Neural crest cell (in vitro differentiated cells): ENCODE measurements at places on chromosomes 2 and 18. TPM values are rescaled to one million over a fixed set of nuclear protein-coding genes. Genes with fewer than 3 reads are reported as not detected.

Gene KCNJ3
- total RNA-seq, result 0.05 TPM in 2 replicates

Gene MCEE
- total RNA-seq, result 9.5 and 9.9 TPM in 2 replicates

Gene CYTIP
- 0.35 TPM in 1 of 2 replicates, not detected in the other for total RNA-seq

Gene SAG
- not detected in 2 replicates for total RNA-seq

Gene CNGA3
- 0.72 and 0.84 TPM in 2 replicates for total RNA-seq

Gene GYPC
- total RNA-seq, result 84.4 and 89.4 TPM in 2 replicates

Gene CNDP1
- 0.56 and 0.59 TPM in 2 replicates for total RNA-seq

Gene CCDC68
- total RNA-seq, result not detected in 2 replicates

Gene GRP
- not detected in 2 replicates for total RNA-seq

Gene GKN1
- not detected in 2 replicates for total RNA-seq

Gene RGPD3
- total RNA-seq, result 0.11 and 0.14 TPM in 2 replicates

Gene VWA3B
- total RNA-seq, result not detected in 2 replicates

Gene CXCR1
- not detected in 2 replicates for total RNA-seq

Gene SLC4A3
- 10.0 and 11.4 TPM in 2 replicates for total RNA-seq

Gene CAPN14
- 0.36 and 0.47 TPM in 2 replicates for total RNA-seq

Gene FASTKD2
- total RNA-seq, result 26.3 and 27.5 TPM in 2 replicates

Gene XDH
- total RNA-seq, result 0.75 and 1.5 TPM in 2 replicates

Gene SCYGR6
- not detected in 2 replicates for total RNA-seq

DNA sequence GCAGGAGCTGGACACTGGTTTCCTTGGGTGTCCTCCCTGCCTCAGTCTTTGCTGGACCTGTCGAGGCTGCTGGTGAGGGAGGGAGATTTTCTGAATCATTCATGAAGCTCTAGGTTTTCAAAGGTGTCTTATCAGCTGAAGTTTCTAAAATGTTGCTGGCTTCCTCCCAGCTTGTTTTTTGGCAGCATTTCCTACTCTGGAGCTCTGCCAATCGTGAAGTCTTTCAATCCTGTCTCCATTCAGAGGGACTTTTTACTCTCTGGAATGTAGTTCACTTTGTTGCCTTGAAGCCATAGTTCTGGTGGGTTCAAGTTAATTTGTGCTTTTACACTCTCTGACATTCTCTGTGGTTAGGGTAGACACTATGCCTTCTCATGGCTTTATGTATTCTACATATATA, 23.9 kb downstream of the SNTG2 start:
- DNase-seq, result no peak

DNA sequence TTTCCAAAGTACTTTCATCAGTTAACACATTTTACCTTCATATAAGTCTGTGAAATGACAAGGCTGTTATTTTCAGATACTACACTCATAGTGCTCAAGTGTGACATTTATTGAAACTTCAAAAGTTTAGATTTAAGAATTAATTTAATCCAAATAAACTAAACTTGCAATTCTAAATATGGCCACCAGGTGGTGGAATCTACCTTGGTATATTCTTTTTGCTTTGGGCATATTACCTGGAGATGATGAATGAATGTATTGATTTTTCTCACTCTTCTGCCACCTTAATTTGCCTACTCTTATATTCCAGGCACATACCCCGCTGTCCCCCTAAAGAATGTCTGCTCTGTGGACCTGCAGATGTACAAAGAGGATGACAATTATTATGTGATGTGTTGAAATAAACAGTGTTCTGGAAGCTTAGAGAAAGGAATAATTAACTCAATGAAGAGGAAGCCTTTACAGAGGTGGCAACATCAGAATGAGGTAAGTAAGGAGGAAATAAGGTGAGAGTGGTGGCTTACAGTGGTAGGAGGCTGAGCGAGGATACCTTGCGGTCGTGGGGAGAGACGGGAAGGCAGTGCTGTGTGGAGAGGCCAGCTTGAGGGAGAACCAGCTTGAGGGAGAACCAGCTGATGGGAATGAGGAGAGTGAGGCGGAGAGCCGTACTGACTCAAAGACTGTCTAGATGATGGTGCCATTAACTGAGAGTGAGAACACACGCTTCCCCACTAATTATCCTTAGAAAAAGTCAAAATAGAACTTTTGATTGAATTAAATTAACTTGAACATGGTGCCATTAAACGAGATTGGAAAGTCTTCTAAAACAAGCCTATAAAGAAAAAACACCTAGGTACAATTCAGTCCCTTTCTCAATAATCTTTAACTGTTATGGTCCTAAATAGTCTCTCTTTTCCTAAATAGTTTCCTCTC, 179.5 kb downstream of the CELF4 start:
- no peak for DNase-seq

DNA sequence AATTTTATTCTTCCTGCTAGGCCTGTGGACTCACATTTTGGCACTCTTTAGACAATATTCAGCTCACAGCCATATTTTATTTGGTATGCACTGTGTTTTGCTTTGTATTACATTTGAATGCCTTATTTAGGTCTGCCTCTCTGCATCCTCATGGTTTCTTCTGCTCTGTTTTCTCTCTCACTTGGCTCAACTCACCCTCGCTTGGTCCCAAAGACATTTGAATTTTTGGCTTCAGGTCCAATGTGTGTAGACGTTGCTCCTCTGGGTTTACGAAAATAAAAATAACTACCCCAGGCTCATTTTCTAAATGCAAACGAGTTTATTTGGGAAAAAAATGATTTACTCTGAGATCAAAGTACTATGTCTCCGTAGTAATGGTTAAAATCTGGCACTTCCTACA, 91.1 kb upstream of the REG3A start:
- no peak for DNase-seq

DNA sequence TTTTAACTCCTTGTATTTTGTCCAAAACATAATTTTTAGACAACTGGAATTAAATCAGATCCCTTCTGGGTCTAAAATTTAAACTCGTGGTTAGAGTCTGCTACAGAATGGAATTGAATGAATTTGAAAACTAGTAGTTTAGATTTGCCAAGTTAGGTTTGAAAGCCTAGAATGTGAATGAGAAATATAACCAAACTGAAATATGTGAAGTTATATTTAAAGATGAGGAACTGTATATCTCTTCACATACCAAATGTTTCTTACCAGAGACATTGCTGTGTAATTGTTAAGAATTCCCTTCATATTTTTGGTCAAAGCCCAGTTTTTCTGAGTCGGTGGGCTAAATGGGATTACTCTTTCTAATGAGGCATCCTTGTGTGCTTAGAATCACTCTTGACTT, 74.2 kb downstream of the LPIN1 start:
- no peak for DNase-seq

DNA sequence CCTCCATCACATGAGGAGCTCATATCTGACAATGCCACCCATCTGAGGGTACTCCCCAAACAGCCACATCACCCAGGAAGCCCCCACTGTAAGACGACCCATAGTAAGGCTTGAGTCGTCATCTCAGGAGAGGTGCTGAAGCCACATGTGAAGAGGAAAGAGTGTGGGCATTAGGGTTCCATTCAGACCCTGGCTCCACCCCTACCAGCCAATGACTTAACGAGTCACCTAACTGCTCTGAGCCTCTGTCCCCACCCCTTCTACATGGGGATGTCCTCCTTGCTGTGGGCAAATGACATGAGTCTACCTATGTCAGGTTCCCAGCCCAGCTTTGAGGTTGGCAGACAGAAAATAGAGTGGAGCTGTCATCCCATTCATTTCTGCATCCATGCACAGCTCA, 46.3 kb downstream of the C1QL2 start:
- no peak for DNase-seq

GRCh38 chr18:36187193-36187825, at the start of gene MOCOS:
TSS of gene MOCOS (plus strand) at chr18:36187497. CDS start at chr18:36187540, 43 bp downstream.
- DNase-seq, result peak; percentile 72

DNA sequence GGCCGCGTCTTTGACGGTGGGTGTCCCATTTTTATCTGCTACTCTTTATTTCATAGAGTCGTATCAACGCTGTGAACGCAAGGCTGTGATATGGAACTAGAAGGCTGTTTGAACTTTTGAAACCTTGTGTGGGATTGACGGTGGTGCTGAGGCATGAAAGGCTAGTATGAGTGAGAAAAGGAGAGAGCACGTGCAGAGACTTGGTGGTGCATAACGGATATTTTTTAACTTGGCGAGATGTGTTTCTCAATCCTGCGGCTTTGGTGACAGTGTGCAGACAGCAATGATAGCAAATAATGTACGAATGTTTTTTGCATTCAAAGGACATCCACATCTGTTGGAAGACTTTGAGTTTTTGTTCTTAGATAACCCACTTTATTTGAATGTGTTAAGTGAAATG, 6.2 kb downstream of the HES6 start:
- no peak for DNase-seq

GRCh38 chr2:55986700-55987440, 63.3 kb upstream of the EFEMP1 start:
- no peak for DNase-seq

- DNase-seq, result no peak
Observed at GRCh38 chr18:59553273-59553870, 143.9 kb downstream of the CCBE1 start.

- no peak for DNase-seq
Observed at GRCh38 chr2:96525211-96525507, 11.4 kb upstream of the ARID5A start.

GRCh38 chr2:99863903-99864270, 278.5 kb downstream of the AFF3 start:
- DNase-seq, result no peak

- no peak for DNase-seq
Observed at GRCh38 chr18:75041586-75041985, 167.4 kb downstream of the PTGR3 start.

- no peak for DNase-seq
Observed at GRCh38 chr18:12741351-12741750, 38.5 kb downstream of the PSMG2 start.

- no peak for DNase-seq
Observed at GRCh38 chr18:41378598-41378997, 576.4 kb upstream of the PIK3C3 start.

GRCh38 chr2:159785195-159785594, 12.8 kb downstream of the CD302 start:
- no peak for DNase-seq

GRCh38 chr2:100242891-100243619, 79.2 kb downstream of the LONRF2 start:
- DNase-seq, result peak; percentile 80

GRCh38 chr18:41756141-41756540, 198.9 kb upstream of the PIK3C3 start:
- DNase-seq, result no peak

- no peak for DNase-seq
Observed at GRCh38 chr2:8217468-8218030, 464.3 kb upstream of the ID2 start.

GRCh38 chr2:164898475-164898874, 56.9 kb downstream of the SLC38A11 start:
- DNase-seq, result no peak

- no peak for DNase-seq
Observed at GRCh38 chr2:146615778-146616177, 1229.1 kb upstream of the ACVR2A start.

DNA sequence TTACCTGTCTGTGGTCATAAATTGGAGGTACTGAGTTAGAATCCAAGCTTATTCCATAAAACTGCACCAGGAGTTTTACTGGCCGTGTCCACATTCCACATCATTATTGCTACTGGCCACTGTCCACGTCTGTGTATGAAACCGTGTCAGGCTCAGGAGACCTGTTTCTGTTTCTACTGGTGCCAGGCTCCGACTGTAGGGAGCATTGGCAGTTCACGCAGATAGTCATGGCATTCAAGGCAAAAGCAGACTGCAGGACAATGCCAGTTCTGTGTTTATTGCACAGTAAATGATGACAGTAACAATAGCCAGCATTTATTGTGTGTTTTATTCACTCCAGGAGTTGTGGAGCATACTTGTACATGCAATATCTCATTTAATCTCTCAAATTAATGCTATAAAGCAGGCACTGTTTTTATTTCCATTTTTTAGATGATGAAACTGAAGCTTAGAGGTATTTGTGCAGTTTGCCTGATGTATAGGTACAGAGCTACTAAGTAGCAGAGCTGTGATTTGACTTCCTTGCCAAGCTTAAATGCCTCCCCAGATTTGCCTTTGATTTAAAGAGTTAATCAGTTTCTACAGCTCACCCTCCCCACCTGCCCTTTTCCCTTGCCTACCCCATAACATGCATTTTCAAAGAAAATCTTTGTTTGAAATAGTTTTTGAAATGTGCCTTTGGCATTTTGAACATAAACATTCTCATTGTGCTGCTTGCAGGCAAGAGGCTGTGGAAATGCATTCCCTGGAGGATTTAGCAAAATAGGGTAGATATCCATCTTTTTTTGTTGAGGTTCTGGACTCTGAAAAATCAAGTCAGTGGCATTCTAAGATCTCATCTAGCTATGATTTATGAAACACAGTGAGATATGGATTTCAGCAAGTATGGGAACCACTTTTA, 55.5 kb downstream of the MAP4K4 start:
- no peak for DNase-seq

GRCh38 chr2:236628981-236629605, 59.5 kb downstream of the ACKR3 start:
- no peak for DNase-seq

GRCh38 chr2:189527812-189528592, 52.6 kb downstream of the SLC40A1 start:
- no peak for DNase-seq

- DNase-seq, result no peak
Observed at GRCh38 chr2:179428649-179429048, 164.0 kb upstream of the SESTD1 start.

DNA sequence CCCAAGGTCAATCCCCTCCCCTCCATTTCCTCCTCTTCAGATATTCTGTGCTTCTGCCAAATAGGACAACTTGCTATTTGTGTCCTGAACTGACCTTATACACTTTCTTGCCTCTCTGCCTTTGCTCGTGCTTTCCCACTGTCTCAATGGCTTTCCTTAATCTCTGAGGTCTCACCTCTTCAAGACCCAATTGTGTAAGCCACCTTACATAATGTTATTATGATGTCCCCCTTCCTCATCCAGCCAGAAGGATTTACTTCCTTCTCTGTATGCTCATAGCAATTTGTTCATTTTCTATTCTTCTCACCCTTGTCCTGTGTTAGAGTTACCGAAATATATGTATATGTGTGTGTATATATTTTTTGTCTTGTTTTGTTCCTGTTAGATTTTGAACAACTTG, 26.9 kb upstream of the DARS1 start:
- no peak for DNase-seq

DNA sequence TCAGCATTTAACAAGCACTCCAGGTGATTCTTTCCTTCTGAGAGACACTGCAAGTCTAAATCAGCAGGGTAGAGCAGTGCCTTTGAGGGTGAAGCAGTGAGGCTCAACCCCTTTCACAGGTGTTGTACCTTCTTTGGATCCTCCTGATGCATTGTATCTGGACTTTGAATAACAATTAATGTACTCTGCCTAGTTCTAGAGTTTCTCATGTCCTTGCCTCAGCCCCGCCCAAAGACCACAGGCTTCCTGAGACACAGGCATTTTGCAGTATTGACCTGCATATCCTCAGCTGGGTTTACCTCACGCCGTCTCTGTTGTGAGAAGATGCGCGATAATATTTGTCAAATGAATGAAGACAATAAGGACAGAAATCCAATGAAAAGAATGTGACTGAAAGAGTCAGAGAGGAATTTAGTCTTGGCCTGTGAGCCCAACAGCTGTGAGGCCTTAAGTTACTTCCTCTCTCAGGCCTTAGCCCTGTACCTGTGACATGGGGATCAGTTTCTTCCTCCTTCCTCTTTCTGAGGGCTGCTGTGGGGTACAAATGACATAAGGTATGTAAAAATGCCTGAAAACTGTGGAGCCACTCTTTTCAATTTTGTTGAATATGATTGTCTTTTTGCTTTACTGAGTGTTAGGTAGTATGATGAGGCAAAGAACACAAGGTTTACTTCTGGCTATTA, 43.7 kb downstream of the WIPF1 start:
- no peak for DNase-seq

GRCh38 chr18:45137087-45137419, 456.4 kb downstream of the SETBP1 start:
- no peak for DNase-seq

GRCh38 chr2:229170171-229170570, 100.9 kb downstream of the PID1 start:
- no peak for DNase-seq
